ENCODE measurements at places on chromosomes 5 and 9. TPM values are rescaled to one million over a fixed set of nuclear protein-coding genes. Genes with fewer than 3 reads are reported as not detected.

The MPDZ gene
- polyA plus RNA-seq: 9.0 TPM

The MBLAC2 gene
- 4.6 TPM for polyA plus RNA-seq

The SOX30 gene
- polyA plus RNA-seq: 0.03 TPM

The FUT7 gene
- not detected for polyA plus RNA-seq

The LOX gene
- 0.13 TPM for polyA plus RNA-seq
